ENCODE measurements at places on chromosomes 12 and 14. TPM values are rescaled to one million over a fixed set of nuclear protein-coding genes. Genes with fewer than 3 reads are reported as not detected.
A peak's percentile ranks its signal among the peaks of the same experiment; 100 is the strongest.

DNA sequence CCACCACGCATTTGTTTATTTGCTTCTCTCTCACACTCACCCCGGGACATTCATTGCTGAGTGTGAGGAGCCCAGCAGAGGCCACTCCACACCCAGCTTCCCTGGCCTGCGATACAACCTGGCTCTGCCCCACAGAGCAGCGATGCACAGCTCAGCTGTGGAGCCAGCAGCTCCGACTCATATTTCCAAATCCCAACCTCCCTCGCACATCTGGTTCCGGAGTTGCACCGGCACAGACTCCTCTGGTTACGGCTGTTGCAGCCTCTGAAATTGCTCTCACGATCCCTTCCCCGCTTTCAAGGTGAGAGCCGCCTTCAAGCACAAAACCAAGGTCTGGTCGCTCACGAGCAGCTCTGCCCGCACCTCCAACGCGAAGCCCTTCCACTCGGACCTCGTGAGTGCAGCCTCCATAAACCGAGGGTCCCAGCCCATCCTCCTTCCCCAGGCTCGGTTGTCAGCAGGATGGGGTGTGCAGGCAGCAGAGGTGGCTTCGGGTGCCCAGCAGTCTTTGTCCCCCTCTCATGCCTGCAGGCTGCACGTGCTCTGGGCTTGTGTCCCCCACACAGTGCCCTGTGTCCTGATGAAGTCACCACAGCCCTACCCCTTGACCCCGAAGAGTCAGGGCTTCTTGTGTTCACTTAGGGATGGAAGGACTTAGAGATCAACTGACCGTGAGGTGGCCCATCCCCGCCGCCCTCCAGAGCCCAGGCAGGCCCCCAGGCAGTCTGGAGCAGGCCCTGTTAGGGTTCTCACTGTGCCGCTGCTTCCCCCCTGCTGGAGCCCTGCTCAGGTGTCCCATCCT, 184.3 kb downstream of the ADGRD1 start:
- no peak overlapping the region for H3K27ac ChIP-seq
- no peaks in the 10 kb centered on the region for H3K4me1 ChIP-seq
- H3K27me3 ChIP-seq: peaks cover 4% of the 10 kb centered on the region
- no peak overlapping the region for H3K4me3 ChIP-seq
- no peaks in the 10 kb centered on the region for H3K36me3 ChIP-seq
- DNase-seq: peak; percentile 67

GRCh38 chr12:6822426-6823135, 960 bp downstream of the GPR162 start:
- H3K36me3 ChIP-seq: peaks cover 17% of the 10 kb centered on the region
- peaks cover 74% of the 10 kb centered on the region for H3K27me3 ChIP-seq
- no peak for DNase-seq
- H3K27ac ChIP-seq: no peak overlapping the region
- no peak overlapping the region for H3K4me3 ChIP-seq

GRCh38 chr12:68601767-68602166, 8.9 kb upstream of the RAP1B start:
- no peak overlapping the region for H3K27ac ChIP-seq
- H3K4me1 ChIP-seq: no peaks in the 10 kb centered on the region
- H3K36me3 ChIP-seq: no peaks in the 10 kb centered on the region
- no peak overlapping the region for H3K4me3 ChIP-seq
- DNase-seq: no peak
- H3K27me3 ChIP-seq: no peaks in the 10 kb centered on the region

The LGMN gene
- 270 TPM for total RNA-seq

- no peaks in the 10 kb centered on the region for H3K27me3 ChIP-seq
- no peak overlapping the region for H3K27ac ChIP-seq
- no peak for DNase-seq
- no peaks in the 10 kb centered on the region for H3K36me3 ChIP-seq
These were observed 645.2 kb downstream of the VRK1 start for GRCh38 chr14:97442363-97442762.

- DNase-seq: no peak
- H3K27ac ChIP-seq: no peak overlapping the region
- H3K27me3 ChIP-seq: no peaks in the 10 kb centered on the region
- H3K36me3 ChIP-seq: no peaks in the 10 kb centered on the region
- no peaks in the 10 kb centered on the region for H3K4me1 ChIP-seq
- no peak overlapping the region for H3K4me3 ChIP-seq
These were observed 73.2 kb downstream of the TTC6 start for GRCh38 chr14:37668646-37669045.

DNA sequence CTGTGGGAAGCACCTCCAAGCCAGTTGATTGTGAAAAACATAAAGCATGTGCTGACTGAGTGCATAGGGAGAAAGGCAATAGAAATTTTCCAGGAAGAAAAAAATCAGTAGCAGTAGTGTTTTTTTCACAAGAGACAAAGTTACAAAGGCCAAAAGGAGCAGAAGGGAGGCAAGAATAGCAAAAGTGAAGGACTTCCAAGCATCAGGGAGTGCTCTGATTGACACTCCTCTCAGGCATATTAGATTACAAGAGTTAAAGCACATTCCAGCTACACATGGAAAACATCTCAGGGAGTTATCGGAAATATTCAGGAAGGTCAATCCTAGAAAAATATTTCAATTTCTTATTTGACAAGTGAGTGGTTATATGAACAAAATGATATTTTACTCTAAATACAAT, 508.0 kb downstream of the MDGA2 start:
- H3K27ac ChIP-seq: no peak overlapping the region
- no peaks in the 10 kb centered on the region for H3K27me3 ChIP-seq
- no peak for DNase-seq

The LMNTD1 gene
- total RNA-seq: not detected

- no peak overlapping the region for H3K4me3 ChIP-seq
- H3K27me3 ChIP-seq: no peaks in the 10 kb centered on the region
- H3K36me3 ChIP-seq: no peaks in the 10 kb centered on the region
- H3K27ac ChIP-seq: no peak overlapping the region
These were observed 5.8 kb upstream of the MRPL42 start for GRCh38 chr12:93461503-93461902.
